ENCODE measurements at places on chromosomes 2 and 18. TPM values are rescaled to one million over a fixed set of nuclear protein-coding genes. Genes with fewer than 3 reads are reported as not detected.

The AKAIN1 gene
- not detected for total RNA-seq

The LDAH gene
- total RNA-seq, result 62.4 TPM

- DNase-seq, result no peak
- H3K4me1 ChIP-seq, result no peaks in the 10 kb centered on the region
- peak overlapping the region; percentile 99 for H3K27ac ChIP-seq
Observed at GRCh38 chr18:12376034-12376753, 833 bp downstream of the AFG3L2 start.

- no peaks in the 10 kb centered on the region for H3K27me3 ChIP-seq
- H3K4me1 ChIP-seq, result peaks cover 4% of the 10 kb centered on the region
- no peak for DNase-seq
- no peaks in the 10 kb centered on the region for H3K36me3 ChIP-seq
Observed at GRCh38 chr2:119756837-119757236, 2.9 kb upstream of the PTPN4 start.

DNA sequence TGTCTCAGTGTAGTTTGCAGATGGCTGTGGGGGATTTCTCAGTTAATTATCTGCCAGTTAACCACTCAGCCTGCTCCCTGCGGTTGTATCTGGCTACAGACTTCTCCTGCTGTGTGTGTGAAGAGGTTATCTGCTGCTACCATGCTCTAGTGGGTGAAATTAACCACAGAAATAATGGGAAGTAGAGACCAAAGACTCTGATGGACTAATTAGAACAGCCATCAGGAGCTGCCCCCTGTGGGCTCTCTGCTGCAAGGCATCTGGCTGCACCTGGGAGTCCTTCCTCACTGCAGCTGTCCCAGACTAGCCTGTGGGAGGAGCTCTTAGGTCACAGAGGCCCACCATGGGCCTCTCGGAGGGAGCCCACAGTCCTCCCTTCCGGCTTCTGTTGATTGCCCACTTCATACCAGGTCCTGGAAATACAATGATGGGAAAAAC lies 66.6 kb downstream of the CTIF start:
- H3K36me3 ChIP-seq, result no peaks in the 10 kb centered on the region
- DNase-seq, result no peak
- H3K4me3 ChIP-seq, result no peak overlapping the region
- H3K27me3 ChIP-seq, result no peaks in the 10 kb centered on the region
- H3K4me1 ChIP-seq, result no peaks in the 10 kb centered on the region
- no peak overlapping the region for H3K27ac ChIP-seq

DNA sequence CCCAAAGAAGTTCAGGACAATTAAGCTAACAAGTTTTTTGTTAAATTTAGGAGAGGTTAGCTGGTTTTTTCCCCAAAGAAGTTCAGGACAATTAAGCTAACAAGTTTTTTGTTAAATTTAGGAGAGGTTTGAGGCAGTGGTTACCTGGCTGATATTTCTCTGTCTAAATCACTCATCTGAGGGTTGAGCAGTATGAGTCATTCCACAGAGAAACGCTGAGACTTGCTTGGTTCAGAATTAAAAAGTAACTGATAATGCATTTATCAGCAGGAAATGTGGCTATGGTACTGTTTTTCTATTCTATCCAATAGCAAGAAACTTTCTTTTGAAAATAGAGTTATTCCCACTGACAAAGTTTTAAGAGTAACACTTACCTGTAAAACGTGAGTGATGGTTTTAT lies 22.8 kb upstream of the KIDINS220 start:
- no peaks in the 10 kb centered on the region for H3K27me3 ChIP-seq
- DNase-seq, result no peak
- no peaks in the 10 kb centered on the region for H3K4me1 ChIP-seq
- no peak overlapping the region for H3K27ac ChIP-seq
- no peaks in the 10 kb centered on the region for H3K36me3 ChIP-seq

GRCh38 chr2:33312355-33312754 lies 164.1 kb upstream of the RASGRP3 start:
- no peak for DNase-seq
- H3K4me1 ChIP-seq, result no peaks in the 10 kb centered on the region
- no peaks in the 10 kb centered on the region for H3K36me3 ChIP-seq
- no peak overlapping the region for H3K4me3 ChIP-seq

GRCh38 chr18:79251021-79251420 lies 144.7 kb upstream of the NFATC1 start:
- H3K36me3 ChIP-seq, result no peaks in the 10 kb centered on the region
- H3K4me3 ChIP-seq, result no peak overlapping the region
- no peak for DNase-seq
- no peaks in the 10 kb centered on the region for H3K27me3 ChIP-seq
- H3K4me1 ChIP-seq, result no peaks in the 10 kb centered on the region
- H3K27ac ChIP-seq, result no peak overlapping the region

DNA sequence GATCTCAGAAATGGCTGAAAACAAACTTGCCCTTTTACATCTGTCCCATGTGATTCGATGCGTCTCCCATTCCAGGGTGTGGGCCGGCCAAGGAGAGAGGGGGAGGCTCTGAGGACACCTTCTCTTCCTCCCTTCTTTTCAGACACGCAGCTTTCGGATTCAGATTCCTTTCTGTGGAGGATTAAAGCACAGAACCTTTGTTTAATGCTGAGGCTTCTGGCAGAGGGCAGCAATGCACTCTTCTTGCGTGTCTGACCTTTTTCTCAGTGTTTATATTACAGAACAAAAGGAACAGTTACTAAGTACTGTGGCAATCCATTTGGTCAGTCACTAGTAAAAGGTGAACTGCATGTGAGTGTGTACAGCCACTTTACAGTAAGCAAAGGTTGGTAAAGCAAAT lies 268.9 kb upstream of the CCDC68 start:
- DNase-seq, result no peak
- H3K4me3 ChIP-seq, result no peak overlapping the region
- H3K4me1 ChIP-seq, result no peaks in the 10 kb centered on the region
- no peaks in the 10 kb centered on the region for H3K27me3 ChIP-seq
- H3K27ac ChIP-seq, result no peak overlapping the region
- H3K36me3 ChIP-seq, result no peaks in the 10 kb centered on the region

Data from uterus (tissue), 4 donors.